ENCODE measurements at places on chromosomes 3 and 15.

DNA sequence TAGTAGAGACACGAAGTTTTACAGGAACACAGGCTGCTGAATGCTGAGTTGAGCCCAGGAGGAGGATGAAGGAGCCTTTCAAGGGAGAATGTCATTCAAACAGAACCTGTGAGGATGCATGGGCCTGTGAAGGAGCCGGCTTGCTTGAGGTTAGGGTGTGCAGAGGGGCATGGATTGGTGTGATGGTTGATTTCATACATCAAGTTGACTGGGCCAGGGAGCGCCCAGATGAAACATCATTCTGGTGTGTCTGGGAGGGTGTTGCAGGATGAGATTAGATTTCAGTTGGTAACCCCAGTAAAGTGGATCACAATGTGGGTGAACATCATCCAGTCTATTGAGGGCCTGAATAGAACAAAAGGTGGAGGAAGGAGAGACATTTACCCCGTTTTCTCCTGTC is 243.6 kb downstream of the EDEM1 start:
- no peak for DNase-seq

DNA sequence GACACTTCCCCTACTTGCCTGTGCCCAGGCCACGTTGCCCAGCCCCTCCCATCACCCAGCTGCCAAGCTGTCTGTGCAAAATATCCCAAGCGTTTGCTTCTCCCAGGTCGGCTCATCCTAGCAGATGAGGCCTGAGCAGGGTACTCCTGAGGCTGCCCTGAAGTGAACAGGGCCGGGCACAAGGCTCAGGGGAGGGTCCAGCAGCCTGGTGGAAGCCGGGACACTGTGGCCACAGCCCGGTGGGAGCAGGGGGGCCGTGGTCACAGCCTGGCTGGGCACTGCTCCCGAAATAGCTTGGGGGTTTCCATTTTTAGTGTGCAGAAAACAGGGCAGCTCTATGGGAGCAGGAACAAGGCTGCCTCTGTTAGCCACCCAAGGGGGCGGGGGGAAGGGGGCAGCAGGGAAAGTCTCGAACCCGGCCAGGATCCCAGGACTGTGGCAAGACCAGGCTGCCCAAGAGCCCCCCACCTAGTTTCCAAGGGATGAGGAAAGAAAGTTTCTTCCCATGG is 3.4 kb downstream of the PLXNB1 start:
- DNase-seq: no peak

- DNase-seq: no peak
These were observed at the start of gene CLDN18 for GRCh38 chr3:138009476-138010272. Gene CLDN18 (plus strand): TSS chr3:138010165. CDS start chr3:138010226, 61 bp downstream.

DNA sequence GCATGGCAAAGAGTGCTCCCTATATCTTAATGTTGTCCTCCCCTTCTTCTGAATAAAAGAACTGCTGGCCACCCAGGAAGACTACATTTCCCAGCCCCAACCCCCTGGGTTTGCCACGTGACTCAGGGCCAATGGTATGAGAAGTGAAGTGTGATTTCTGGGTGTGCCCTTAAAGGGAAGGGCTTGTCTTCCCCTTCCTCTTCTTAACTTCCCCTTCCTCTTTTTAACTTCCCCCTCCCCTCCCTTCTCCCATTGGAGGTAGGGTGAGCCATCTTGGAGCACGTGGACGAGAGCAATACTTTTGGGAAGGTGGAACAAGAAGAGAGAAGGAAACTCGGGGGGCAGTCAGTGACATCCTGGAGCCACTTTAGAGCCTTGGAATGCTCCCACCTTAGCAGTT is 6.8 kb upstream of the KBTBD12 start:
- no peak for DNase-seq

- DNase-seq: no peak
These were observed 20.5 kb upstream of the ANPEP start for GRCh38 chr15:89835176-89835564.

DNA sequence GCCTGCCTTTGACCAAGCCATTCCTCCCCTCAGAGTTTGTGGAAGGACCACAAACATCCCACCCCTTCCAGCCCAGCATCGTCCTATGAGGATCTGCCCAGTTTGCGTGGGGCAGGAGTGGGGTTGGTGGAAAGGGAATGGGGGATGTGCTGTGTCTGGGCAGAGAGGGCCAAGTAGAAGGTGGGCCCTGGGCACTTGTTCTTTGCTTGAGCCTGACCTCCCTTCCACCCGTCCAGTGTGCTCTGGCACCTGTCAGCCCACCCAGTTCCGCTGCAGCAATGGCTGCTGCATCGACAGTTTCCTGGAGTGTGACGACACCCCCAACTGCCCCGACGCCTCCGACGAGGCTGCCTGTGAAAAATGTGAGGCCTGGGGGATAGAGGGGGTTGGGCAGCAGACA is 10.3 kb downstream of the SPINT1 start:
- no peak for DNase-seq

- no peak for DNase-seq
These were observed 812.3 kb downstream of the NSUN3 start for GRCh38 chr3:94875149-94875548.

All from AG04449 (cell line).